ENCODE measurements at places on chromosomes 2 and 18.

- DNase-seq = no peak
Observed at GRCh38 chr2:42931146-42931817, 138.9 kb upstream of the HAAO start.

DNA sequence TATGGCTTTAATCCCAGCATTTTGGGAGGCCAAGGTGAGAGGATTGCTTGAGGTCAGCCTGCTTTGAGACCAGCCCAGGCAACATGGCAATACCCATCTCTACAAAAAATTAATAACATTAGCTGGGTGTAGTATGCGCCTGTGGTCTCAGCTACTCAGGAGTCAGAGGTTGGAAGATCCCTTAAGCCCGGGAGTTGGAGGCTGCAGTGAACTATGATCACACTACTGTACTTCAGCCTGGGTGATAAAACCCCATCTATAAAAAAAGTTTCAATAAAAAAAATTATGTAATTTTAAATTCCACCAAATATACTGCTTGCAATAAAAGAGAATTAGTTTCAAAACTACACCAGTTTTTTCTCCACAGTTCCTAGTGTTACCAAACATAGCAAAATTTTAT lies 23.3 kb upstream of the CACNB4 start:
- no peak for DNase-seq

DNA sequence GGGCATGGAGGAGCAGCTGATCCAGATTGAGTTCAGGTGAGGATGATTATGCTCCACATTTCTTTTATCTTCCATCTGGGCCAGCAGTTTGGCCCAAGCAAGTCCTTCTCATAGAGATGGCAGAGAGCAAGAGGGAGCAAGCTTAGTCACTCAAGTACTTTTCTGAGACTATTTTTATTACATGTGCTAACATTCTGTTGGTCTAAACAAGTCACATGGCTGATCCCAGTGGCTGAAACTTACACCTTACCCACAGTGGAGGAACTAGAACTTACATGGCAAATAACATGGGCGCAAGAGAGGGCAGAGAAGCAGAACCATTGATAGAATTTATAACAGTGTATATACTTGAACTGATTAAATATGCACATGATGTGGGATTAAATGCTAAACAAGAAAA lies 105.7 kb downstream of the KYNU start:
- no peak for DNase-seq

- DNase-seq = no peak
Observed at GRCh38 chr2:171762879-171763573, 75.8 kb downstream of the DYNC1I2 start.

- DNase-seq = no peak
Observed at GRCh38 chr2:128751746-128752145, 433.1 kb upstream of the HS6ST1 start.

- DNase-seq = no peak
Observed at GRCh38 chr2:19321946-19322345, 36.5 kb downstream of the OSR1 start.

DNA sequence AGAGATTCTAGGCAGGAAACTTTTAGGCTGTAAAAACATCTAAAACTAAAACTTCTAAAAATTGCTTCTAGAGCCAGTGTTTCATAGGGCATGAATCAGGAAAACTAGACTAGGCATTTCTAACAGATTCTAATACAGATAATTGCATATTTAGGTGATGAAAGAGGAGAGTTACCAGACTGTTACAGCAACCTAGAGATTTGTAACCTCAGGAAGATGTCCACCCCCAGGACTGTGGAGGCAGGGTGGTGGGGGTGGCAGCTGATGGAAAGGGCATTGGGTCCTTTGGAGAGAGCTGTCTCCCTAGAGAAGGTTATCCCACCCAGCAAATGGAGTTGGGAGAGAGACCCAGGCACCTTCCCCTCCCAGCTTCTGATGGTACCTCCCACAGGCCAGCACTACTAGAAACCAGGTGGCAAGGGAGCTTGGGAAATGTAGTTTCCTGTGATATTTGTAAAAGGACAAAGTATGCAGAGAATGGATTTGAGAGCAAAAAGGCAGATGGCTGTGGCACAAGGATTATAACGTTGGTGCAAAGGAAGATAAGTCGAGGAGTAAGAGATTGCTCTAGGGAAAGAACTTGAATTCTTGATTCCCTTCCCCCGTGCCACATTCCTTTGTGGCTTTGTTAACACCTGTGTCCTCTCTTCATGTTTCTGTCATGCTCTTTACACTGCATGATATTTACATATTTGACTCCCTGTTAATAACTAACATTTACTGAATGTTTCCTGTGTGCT lies 75.6 kb upstream of the MGAT5 start:
- no peak for DNase-seq

DNA sequence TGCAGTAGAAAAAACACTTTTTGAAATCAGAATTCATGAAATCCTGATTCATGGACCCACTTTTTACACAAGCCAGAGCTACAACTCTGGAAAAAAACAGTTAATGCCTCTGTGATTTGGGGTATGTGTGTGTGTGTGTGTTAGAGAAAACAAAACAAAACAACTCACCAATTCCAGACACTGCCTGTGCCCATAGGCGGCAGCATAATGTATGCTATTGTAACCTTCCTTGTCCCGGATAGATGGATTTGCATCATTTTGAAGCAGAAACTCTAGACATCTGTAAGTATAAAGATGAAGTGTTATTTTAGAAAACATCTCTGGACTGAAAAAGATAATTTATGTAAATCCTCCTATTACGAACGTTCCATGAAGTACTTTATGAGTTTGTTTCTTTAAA lies 152.0 kb upstream of the PGAP1 start:
- no peak for DNase-seq

GRCh38 chr2:182167882-182168281 lies 182.2 kb downstream of the PPP1R1C start:
- DNase-seq = no peak

DNA sequence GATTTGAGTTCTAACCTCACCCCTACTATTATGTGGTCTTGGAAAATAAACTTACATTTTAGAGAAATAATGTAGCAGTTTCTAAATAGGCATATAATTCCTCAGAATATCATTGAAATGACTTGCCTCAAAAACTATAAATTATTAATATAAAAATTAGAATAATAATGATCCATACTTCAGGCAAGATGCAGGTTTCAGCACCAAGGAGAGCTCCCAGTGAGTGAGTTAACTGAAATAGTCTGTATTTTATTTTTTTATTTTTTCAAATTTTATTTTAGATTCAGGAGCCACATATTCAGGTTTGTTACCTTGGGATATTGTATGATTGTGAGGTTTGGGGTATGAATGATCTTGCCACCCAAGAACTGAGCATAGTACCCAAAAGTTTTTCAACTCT lies 472.2 kb upstream of the DCC start:
- no peak for DNase-seq

GRCh38 chr18:37636831-37637477 lies 71.4 kb upstream of the CELF4 start:
- DNase-seq = no peak

GRCh38 chr18:57587098-57587661 lies 678 bp upstream of the FECH start:
- DNase-seq = no peak

GRCh38 chr2:197130318-197130717 lies 180.3 kb downstream of the ANKRD44 start:
- no peak for DNase-seq

- DNase-seq = no peak
Observed at GRCh38 chr2:157837851-157838441, 38.2 kb downstream of the ACVR1 start.

DNA sequence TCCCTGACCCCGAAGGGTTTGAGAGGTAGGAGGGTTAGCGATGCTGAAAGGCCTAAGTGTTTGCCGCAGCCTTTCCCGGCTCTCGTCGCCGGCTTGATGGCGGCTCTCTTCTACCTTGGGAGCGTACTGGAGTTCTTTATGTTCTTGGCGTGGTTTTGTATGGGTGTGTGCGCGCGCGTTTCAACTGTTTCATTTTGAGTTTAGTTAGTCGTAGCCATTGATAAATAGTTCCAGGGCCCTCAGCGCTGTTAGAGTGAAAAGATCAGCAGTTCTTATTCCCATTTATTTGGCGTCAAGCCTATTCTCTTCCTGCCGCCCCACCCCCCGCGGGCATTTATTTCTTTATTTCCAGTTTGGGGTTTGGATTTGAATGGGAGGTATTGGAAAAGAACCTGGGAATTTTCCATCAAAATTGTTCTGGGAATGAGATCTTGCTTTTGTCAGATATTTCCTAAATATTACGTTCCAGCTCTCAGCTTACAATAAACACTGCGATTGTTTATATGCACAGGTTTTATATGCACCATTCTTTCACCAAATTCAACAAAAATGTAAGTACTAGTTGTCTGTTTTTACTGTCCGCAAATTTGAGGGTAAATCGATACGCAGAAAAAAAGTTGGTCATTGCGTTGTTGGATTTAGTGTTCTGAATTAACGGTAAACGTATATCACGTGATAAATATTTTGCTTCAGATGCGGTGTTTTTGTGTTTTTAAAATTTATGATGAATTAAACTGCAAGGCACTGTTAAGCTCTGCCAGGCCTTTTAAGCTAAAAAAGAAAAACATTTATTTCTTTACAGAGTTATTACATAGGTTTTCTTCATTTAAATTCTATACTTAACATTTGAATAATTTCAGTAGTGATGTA lies 954 bp downstream of the CCNT2 start:
- peak; percentile 30 for DNase-seq

GRCh38 chr2:236073867-236074655 lies 94.1 kb downstream of the GBX2 start:
- DNase-seq = no peak

- no peak for DNase-seq
Observed at GRCh38 chr2:238699307-238700116, 148.4 kb upstream of the TWIST2 start.

GRCh38 chr18:43572163-43572562 lies 294.9 kb upstream of the SYT4 start:
- no peak for DNase-seq

DNA sequence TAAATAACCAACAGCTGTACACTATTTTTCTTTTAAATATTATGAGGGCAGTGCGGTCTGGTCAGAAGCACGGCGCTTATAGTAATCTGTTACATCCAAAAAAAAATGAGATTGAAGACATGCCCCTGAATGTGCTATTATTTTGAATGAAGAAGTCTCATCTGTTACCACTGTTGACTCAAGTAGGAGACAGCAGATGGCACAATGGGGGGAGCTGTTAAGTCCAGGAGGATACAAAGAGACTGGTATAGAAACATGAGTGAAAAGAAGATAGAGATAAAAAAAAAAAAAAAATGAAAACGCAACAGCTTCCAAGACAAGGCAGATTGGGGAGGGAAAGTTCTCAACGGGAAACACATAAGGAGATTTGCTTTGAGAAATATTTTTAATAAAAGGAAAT lies 425.5 kb upstream of the PKDCC start:
- no peak for DNase-seq

DNA sequence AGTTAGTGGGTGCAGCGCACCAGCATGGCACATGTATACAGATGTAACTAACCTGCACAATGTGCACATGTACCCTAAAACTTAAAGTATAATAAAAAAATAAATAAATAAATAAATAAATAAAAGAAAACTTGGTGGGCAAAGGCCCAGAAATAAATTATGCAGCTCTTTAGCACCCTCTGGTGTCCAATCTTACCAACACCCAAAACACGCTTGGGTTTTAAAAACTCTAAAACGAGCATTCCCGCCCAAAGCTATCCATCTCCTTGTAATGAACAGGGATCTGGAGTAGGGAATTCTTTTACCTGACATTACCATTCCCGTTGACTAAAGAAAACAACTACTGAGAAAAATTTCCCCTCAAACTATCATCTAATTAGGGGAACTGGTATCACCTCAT lies 2005.9 kb upstream of the CELF4 start:
- DNase-seq = no peak

DNA sequence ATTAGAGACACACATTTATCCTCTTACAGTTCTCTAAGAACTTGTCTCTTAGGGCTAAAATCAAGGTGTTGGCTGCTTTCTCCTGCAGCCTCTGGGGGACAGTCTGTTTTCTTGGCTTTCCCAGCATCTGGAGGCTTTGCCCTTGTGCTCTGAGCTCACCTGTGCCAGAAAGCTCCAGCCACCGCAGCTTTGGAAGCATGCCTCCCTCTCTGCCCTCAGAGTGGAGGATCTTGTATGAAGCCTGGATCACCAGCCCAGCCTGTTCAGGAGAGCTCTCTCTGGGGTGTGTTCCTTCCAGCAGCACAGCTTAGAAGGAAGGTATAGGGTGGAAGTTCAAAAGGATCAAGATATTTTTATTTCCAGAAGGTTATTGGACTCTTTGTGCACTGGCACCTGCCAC lies 53.1 kb upstream of the TPO start:
- no peak for DNase-seq

GRCh38 chr2:120302301-120302700 lies 43.6 kb upstream of the INHBB start:
- no peak for DNase-seq
